ENCODE measurements at places on chromosomes 11 and 22. TPM values are rescaled to one million over a fixed set of nuclear protein-coding genes. Genes with fewer than 3 reads are reported as not detected.

The RNH1 gene
- 98.6 TPM for polyA plus RNA-seq

The IGLL1 gene
- not detected for polyA plus RNA-seq

The GSTT2B gene
- polyA plus RNA-seq, result 39.7 TPM

The TSSK2 gene
- not detected for polyA plus RNA-seq

The PDXP gene
- polyA plus RNA-seq, result 17.7 TPM

DNA sequence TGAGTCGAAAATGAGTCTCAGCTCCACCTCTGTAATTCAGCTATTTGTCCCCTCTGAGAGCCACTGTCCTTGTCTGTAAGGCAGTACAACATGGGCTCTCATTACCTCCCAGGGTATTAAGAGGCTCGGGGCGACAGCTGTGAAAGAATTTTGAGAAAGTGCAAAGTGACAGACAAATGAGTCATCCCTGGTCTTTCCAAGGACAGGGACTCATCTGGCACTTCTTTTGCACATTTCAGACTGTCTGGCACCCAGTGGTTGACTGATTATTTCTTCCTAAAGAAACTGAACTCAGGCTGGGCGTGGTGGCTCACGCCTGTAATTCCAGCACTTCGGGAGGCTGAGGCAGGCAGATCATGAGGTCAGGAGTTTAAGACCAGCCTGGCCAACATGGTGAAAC lies 62.1 kb upstream of the ARFGAP3 start:
- no peak for DNase-seq

DNA sequence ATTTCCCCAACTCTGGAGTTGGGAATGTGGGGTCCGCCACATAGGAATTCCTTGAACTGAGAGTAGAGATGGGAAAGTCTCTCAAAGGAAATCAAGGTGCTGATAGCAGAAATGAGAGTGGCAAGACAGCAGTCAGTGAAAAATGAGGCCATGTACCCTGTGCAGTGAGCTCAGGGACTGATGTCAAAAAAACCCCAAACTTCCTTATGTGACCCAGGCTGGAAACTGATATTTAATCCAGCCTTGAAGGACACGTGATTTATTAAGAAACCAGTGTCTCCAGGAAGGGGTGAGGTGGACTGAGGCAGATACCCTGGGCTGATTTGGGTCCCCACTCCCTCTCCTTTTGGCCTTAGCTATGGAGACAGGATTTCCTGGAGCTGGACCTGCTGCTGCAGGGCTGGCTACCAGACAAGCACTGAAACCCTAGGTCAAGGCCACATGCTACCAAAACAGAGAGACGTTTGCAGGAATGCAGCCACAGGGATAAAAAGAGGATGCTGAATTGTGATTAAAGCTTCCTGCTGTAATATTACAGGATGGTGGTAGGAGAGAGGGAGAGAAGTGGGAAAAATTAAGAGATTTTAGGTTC lies 25.3 kb upstream of the FCHSD2 start:
- no peak for DNase-seq

DNA sequence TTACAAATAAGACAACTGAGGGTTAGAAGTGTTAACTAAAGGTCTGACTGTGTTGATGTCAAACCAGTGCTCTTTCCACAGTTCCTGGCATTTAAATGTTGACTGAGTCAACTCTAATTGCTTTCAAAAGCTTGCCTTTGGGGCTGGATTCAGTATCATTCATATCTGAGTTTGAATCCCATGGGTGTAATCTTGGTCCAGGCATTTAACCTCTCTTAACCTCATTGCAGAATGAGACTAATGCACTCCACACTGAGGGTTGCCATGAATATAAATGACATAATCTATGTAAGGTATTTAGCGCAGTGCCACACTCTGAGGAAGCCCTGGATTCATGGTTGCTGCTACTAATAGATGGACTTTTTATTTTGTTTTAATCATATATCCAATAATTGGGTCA lies 274.3 kb downstream of the DDX10 start:
- DNase-seq, result no peak

DNA sequence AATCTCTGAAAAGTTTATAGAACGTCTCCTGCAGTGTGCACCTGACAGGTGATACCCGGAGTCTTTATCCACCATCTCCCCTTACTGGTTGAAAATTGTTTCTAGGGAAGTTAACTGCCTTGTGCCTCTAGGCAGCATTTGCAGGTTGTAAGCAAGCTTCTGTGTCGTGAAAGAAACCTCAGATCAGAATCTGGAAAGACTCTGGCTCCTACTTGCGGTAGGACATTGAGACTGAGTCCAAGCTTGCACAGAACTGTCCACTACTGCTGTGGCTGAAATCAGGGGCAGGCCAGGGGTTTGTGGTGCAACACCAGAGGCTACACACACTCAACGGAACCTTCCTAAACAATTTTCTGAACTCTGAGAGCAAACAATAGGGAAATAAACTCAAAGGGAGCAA lies 34.8 kb upstream of the MYOD1 start:
- no peak for DNase-seq

DNA sequence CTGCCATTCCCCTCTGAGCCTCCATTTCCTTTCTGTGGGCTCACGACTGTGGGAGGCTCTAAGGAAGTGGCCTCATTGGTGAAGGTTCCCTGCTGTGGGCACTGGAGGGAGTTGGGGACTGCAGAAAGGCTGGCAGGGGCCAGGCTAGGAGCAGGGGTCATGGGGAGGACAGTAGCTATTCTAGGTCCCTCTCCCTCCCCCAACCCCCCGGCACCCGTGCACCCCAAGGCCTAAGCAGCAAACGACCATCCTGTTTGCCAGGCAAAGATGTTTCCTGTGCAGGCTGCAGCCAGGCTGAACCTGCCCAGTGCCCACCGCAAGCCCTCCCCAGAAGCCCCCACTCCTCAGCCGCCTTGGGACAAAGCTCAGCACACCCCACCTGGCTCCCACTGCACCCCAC lies 189.4 kb downstream of the MN1 start:
- DNase-seq, result no peak

DNA sequence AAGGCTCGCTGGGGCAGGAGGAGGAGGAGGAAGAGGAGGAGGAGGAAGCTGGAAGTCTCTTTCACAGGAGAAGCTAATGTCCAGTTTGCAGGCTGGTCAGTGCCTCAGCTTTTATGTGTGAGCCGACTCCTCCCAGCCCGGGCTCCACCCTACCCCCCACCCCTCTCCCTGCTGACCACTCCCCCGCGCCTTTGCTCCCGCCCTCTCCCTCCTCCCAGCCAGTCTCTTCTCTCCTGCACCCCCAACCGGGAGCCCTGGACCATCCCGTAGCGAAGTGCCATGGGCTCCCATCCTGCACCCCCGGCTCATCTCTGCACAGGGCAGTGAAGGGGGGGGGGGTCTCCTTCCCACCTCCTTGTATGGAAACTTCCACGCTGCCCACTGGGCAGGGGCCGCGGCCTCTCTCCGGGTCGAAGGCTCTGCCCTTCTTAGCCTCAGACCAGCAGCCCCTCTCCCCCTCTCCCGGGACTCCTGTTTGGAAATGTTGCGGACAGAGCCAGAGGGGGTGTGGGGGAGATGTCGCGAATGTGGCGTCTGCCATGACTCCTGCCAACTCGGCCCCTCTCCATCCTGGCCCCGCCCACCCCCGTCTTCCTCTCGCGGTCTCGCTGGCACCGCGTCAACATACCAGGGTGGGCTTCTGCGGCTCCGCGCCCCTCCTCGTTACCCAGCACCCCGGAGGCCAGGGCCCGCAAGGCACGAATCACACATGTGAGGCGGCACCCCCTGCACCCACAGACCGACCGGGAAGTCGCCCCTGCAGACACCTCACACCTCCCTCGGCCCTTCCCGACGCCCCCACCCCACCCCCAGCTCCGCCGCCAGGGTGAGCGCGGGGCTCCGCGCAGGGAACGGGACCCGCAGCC lies 1.8 kb downstream of the IGF2 start:
- peak; percentile 37 for DNase-seq
